ENCODE measurements at places on chromosomes 5 and 9.

DNA sequence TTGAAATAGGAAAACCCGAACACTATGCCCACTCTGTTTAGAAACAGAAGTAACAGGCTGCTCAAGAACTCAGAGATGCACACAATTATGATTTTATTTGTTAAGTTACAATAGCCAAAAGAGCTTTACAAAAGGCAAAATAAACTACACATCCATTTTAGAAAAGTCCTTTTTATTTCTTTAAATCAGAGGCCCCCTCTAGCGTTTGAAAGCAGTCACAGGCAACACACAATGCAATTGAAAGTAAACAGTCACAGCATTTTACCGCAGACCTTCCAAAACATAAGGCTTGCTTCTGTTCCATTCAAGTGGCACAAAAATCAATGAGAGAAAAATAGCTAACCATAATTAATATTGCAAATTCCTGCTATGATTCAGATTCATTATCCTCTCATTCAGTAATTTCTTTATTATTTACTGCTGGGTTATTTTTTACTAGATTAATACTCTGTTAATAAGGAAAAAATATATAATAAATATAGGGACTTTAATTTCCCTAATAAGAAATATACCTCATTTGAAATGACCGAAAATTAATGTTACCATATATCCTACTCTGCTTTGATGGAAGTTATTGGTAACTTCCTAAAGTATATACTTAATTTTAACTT is 78.3 kb downstream of the CEP120 start:
- no peak for DNase-seq
- H3K27ac ChIP-seq, result no peak overlapping the region
- H3K27me3 ChIP-seq, result no peaks in the 10 kb centered on the region
- peaks cover 13% of the 10 kb centered on the region for H3K36me3 ChIP-seq

DNA sequence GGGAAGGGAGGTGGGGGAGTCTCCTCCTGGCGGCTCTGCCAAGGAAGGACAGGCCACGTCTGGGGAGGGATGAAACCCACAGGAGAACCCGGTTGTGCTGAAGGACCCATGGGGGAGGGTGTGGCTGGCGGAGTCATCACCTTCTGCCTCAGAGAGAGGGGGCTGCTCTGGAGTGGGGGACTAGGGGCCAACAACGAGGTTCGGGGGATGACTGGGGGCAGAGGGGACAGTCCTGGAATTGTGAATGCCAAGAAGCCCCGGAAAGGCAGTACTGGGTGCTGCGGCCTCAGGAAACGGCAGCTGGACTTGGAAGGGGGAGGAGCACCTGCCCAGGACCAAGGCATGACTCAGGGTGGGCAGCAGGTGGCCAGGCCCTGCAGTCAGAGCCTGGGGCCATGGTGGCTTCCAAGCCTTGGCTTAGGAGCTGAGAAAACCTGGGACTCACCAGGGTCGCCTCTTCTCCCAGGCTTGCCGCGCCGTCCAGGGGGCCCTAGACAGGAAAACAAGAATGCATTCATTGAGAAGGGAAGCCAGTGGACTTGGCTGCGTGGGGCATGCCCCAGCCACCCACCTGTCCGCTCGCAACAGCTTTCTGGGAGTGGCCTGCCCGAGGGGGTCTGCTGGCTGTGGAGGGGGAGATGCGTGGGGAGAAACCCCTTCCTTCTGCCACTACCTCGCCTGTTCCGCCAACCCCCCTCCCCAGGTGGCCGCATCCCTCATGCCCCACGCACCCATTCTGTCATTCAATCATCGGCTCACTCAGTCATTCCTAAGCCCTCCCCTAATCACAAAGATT is 74.0 kb upstream of the PHYKPL start:
- H3K27me3 ChIP-seq, result no peaks in the 10 kb centered on the region
- no peak for DNase-seq
- H3K27ac ChIP-seq, result no peak overlapping the region

DNA sequence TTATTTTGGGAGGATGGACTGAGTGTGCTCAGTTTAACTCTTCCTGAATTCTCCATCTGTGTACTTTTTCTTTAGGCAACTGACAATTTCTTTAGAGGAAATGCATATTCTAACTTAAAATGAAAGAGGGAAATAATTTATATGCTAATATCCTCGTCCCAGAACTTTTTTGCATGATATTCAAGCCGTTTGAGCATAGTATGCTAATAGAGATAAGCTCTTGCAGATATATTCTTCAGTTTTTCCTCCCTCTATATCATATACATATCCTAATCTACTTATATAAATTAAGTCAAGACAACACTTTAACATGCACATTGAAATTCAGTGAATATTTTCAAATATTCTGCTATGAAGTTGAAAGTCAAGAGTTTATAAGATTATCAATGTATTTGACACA is 84.7 kb downstream of the YTHDC2 start:
- no peak for DNase-seq
- H3K27ac ChIP-seq, result no peak overlapping the region
- H3K36me3 ChIP-seq, result peaks cover 14% of the 10 kb centered on the region
- H3K4me1 ChIP-seq, result no peaks in the 10 kb centered on the region
- H3K4me3 ChIP-seq, result no peak overlapping the region

DNA sequence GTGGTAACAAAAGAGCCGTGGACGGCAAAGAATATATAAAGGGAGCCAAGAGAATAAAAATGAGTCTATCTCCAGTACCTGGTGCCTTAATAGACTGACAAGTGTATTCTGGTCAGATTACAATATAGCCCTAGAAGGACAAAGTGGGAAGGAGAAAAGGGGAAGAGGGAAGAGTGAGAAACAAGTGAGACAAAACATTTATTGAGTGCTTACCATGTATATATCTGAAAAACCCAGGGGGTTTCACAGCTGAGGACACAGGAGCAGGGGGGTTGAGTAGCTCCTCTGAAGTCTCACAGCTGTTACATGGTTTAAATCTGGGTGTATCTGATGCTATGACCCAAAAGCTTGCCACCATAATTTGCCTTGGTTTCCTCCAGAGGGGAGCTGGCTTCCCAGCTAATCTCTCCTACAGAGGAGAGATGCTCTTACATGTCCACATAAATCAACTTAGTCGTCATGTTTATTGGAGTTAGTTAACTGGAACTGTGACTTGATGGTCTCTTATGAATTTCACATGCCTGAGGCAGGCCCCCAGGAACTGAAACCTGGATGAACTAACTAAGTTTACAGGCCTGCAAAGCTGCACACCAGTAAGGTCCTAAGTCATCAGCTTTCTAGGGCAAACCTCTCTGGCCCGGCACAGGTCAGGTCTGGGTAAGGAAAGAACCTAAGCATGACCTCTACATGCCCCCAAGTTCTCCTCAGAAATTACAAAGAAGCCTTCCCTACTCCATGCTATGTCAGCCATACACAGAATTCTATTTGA is 15.5 kb downstream of the SIL1 start:
- peaks cover 8% of the 10 kb centered on the region for H3K36me3 ChIP-seq
- no peak overlapping the region for H3K4me3 ChIP-seq
- peaks cover 16% of the 10 kb centered on the region for H3K4me1 ChIP-seq
- no peaks in the 10 kb centered on the region for H3K27me3 ChIP-seq
- no peak overlapping the region for H3K27ac ChIP-seq

- peak overlapping the region; percentile 86 for H3K27ac ChIP-seq
- no peaks in the 10 kb centered on the region for H3K27me3 ChIP-seq
- H3K36me3 ChIP-seq, result peaks cover 11% of the 10 kb centered on the region
- peaks cover 66% of the 10 kb centered on the region for H3K4me1 ChIP-seq
- H3K4me3 ChIP-seq, result peak overlapping the region; percentile 27
These were observed 13.6 kb downstream of the ARHGAP26 start for GRCh38 chr5:142783601-142784341.

- H3K27me3 ChIP-seq, result peaks cover 24% of the 10 kb centered on the region
- DNase-seq, result no peak
- no peak overlapping the region for H3K4me3 ChIP-seq
These were observed 129.0 kb downstream of the SREK1 start for GRCh38 chr5:66273121-66273520.

GRCh38 chr5:14252793-14253192 is 109.7 kb downstream of the TRIO start:
- H3K4me3 ChIP-seq, result no peak overlapping the region
- no peak overlapping the region for H3K27ac ChIP-seq
- H3K4me1 ChIP-seq, result no peaks in the 10 kb centered on the region
- H3K27me3 ChIP-seq, result no peaks in the 10 kb centered on the region
- DNase-seq, result no peak

DNA sequence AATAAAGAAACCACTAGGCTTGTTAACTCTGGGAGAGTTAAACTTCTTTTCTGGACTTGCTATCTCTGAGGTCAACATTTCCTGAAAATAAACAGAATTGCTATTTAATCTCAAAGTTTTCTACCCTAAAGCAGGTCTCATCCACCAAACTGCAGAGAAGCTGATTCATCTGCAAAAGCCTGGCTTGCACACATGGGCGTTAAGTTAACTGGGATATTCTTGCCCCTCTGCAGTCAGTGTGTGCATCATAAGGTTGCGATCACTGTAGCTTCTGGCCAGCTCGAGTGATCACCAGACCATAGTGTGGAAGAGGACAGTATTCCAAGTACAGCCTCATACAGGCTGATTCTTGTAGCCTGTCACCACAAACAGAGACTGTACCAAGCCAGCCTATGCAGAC is 99.2 kb downstream of the SPOCK1 start:
- H3K27me3 ChIP-seq, result no peaks in the 10 kb centered on the region
- DNase-seq, result no peak
- no peak overlapping the region for H3K27ac ChIP-seq
- no peaks in the 10 kb centered on the region for H3K36me3 ChIP-seq
- H3K4me3 ChIP-seq, result no peak overlapping the region

GRCh38 chr5:163407034-163407655 is 30.2 kb upstream of the CCNG1 start:
- DNase-seq, result no peak
- peaks cover 11% of the 10 kb centered on the region for H3K27me3 ChIP-seq
- no peaks in the 10 kb centered on the region for H3K36me3 ChIP-seq
- H3K4me3 ChIP-seq, result no peak overlapping the region
- no peak overlapping the region for H3K27ac ChIP-seq

DNA sequence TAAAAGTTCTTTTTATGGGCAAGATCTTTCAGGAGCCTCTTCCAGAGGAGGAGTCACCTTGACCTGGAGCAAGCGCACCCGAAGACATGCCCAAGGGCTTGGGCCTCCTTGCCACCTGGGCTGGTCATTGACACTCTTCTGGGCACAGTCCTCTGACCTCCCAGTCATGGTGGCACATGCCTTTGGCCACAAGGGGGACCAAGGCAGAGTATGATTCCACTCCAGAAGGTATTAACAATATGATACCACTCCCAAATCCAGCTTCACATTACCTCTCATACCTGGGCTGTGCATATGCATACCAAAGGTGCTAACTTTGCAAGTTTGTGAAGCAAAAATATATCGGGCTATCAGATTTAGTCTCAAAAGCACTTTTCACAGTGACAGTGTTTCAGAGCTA is 84.6 kb downstream of the MAST4 start:
- H3K27me3 ChIP-seq, result peaks cover 3% of the 10 kb centered on the region
- no peak for DNase-seq
- H3K4me1 ChIP-seq, result no peaks in the 10 kb centered on the region
- H3K4me3 ChIP-seq, result no peak overlapping the region

DNA sequence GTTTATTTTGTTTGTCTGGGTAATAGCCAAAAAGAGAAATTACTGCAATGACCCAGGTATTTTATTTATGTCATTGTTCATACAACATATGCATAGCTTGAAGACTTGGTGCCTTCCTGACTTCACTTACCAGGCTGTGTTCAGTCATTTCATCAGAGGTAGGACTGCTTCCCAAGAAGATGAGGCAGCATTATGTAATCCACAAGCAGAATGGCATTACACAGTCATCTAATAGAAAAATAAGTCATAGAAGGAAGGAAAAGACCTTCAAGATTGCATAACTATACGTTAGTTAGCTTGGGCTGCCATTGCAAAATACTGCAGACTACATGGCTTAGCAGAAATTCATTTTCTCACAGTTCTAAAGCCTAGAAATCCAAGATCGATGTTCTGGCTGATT is 167.5 kb downstream of the NMUR2 start:
- no peaks in the 10 kb centered on the region for H3K27me3 ChIP-seq
- no peaks in the 10 kb centered on the region for H3K4me1 ChIP-seq
- H3K36me3 ChIP-seq, result no peaks in the 10 kb centered on the region
- no peak for DNase-seq
- no peak overlapping the region for H3K27ac ChIP-seq

- no peaks in the 10 kb centered on the region for H3K27me3 ChIP-seq
- peaks cover 2% of the 10 kb centered on the region for H3K4me1 ChIP-seq
- DNase-seq, result no peak
- no peak overlapping the region for H3K27ac ChIP-seq
These were observed 561.2 kb upstream of the SGCD start for GRCh38 chr5:155765715-155766114.

- H3K27me3 ChIP-seq, result peaks cover 8% of the 10 kb centered on the region
- H3K4me1 ChIP-seq, result no peaks in the 10 kb centered on the region
- H3K27ac ChIP-seq, result no peak overlapping the region
- no peaks in the 10 kb centered on the region for H3K36me3 ChIP-seq
These were observed 27.7 kb upstream of the GAS1 start for GRCh38 chr9:86975036-86975435.

DNA sequence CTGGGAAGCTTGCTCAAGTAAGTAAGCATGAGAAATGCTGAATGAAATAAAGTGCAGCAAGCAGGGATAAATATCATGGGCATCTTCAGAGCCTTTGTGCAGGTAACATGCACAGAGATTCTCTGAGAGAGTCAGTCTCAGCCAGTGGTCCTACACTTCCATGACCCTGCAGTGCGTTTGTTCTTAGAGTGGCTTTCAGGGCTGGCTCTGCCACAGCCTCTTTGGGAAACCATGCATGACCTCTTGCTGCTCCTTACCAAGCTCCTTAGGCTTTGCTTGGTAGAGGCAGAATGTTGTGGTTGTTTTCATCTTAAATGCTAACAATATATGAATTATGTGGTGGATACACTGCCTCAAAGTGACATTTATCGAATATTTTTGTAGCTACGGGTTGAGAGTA is 5.4 kb downstream of the SYK start:
- no peak overlapping the region for H3K27ac ChIP-seq
- peaks cover 1% of the 10 kb centered on the region for H3K4me1 ChIP-seq
- no peak overlapping the region for H3K4me3 ChIP-seq
- no peaks in the 10 kb centered on the region for H3K36me3 ChIP-seq

- no peak overlapping the region for H3K27ac ChIP-seq
- no peak for DNase-seq
- no peaks in the 10 kb centered on the region for H3K27me3 ChIP-seq
- no peak overlapping the region for H3K4me3 ChIP-seq
These were observed 111.5 kb downstream of the KDM4C start for GRCh38 chr9:6869081-6869948.

DNA sequence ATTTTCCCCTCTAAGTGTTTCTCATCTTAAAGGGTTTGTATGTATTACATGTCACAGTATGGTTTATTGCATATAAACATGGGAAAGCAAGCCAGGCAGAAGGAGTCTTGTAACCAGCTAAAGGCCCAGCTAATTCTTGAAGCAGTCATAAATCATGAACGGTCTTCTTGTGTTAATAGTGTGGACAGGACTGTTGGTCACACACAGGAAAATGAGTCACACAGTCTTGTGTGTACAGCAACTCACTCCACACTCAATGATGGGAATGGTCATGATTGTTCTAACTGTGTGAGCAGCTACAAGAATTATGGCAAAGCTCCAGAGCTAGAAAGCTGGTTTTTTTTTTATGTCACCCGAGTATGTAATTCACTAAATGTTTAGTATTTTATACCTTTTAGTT is 123.9 kb downstream of the GHR start:
- no peaks in the 10 kb centered on the region for H3K4me1 ChIP-seq
- DNase-seq, result no peak
- no peak overlapping the region for H3K4me3 ChIP-seq

GRCh38 chr9:106419829-106420228 is 443.1 kb upstream of the ZNF462 start:
- no peak for DNase-seq
- H3K27me3 ChIP-seq, result peaks cover 2% of the 10 kb centered on the region
- no peak overlapping the region for H3K27ac ChIP-seq
- H3K4me3 ChIP-seq, result no peak overlapping the region

- H3K27ac ChIP-seq, result no peak overlapping the region
- H3K36me3 ChIP-seq, result no peaks in the 10 kb centered on the region
- H3K27me3 ChIP-seq, result no peaks in the 10 kb centered on the region
- H3K4me3 ChIP-seq, result no peak overlapping the region
- no peak for DNase-seq
These were observed 241.1 kb upstream of the KLF4 start for GRCh38 chr9:107730666-107731065.

Data from activated T-helper 2 cell treated with anti-CD3 and anti-CD28 coated beads, Interferon-gamma antibody, Interleukin-2, Interleukin-4, amounts not matched to agents 10 μg/mL and 5 μg/mL and 100 μg/mL, durations not matched to agents 14 hours and 24 hours and 36 hours (primary cell).